ENCODE measurements at places on chromosomes 2 and 18.

DNA sequence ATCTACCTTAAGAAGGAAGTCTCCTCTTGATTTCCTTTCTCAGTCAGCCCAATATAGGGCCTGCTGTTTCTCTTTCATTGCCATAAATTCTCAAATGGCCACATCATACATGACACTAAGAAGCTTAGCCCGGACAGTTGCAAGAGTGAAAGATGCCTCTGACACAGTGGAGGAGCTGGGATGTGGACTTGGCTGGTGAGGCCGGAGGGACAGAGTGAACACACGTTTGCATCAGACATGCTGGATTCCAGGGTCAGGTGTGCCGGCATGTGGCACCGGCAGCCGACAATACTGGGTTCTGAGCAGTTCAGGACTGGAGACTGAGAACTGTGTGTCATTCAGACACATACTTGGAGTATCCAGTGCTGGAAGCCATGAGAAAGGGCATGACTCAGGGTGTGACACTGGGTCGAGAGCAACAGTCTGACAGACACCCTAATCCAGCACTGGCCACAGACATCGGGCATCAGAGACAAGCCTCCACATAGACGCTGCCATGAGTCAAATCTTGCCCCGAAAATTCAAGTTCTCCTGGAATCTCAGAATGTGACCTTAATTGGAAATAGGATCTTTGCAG, 31.4 kb downstream of the TIMM21 start:
- DNase-seq = no peak

DNA sequence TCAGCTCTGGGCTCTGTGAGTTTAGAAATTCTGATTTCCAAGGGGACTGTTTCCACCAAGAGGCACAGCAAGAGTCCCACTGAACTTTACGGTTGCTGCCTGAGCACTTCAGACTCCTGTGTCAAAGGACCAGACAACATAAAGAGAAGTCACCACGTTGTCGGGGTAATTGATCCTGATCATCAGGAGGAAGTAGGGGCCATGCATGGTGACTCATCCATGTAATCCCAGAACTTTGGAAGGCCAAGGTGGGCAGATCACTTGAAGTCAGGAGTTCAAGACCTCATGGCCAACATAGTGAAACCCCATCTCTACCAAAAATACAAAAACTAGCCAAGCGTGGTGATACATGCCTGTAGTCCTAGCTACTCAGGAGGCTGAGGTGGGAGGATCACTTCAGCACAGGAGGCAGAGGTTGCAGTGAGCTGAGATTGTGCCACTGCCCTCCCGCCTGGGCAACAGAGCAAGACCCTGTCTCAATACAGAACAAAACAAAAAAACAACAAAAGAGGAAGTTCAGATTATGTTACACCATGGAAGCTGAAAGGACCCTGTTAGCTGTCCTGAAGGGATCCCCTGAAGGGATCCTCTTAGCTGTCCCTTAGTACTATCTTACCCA, 9.4 kb upstream of the ASXL2 start:
- DNase-seq = no peak

- no peak for DNase-seq
These were observed 38.1 kb downstream of the L3MBTL4 start for GRCh38 chr18:6376433-6377229.

DNA sequence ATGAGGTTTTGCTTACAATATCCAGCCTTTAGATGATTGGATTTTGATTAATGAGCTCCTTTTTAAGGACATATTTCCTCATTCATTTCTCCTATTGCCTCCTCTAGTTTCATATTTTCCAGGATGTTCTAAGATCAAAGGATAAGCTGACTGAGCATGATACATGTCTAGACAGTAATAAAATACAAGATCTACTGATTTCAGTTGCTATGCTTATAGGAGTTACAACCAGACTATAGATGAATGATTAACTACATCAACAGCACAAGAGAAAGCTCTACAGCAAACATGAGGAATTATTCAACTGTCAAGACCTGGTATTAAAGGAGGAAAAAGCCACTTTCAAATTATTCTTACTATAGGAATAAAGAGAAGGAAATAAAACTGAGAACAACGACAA, 85.0 kb upstream of the LINC00305 start:
- DNase-seq = no peak

DNA sequence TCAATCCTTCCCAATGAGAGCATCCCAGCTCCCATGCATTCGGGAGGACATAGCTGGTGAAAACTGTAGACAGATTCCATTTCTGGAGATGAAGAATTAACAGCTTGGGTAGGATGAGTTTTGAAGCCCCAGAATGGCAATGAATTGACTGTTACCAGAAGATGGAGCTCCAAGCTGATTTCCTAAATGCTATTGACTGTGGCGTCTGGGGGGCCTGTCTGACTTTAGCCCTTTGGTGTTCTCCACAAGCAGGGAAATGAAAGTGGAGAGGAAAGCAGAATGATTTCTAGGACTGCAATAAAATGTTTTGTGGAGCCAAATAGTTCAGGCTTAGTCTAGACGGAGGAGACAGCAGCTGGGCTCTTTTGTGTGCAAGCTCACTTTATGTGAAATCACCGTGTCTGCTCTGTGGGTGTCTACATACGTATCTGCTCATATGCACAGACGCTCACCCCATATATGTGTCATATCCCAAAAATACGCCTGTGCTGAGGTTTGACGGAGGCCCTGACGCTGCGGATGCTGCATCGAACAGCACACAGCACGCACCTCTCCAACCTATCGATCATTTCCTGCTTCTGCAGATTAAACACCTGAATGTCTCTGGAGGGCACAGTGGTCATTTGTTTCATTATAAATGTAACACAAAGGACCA, 166.4 kb upstream of the PXDN start:
- DNase-seq = no peak

DNA sequence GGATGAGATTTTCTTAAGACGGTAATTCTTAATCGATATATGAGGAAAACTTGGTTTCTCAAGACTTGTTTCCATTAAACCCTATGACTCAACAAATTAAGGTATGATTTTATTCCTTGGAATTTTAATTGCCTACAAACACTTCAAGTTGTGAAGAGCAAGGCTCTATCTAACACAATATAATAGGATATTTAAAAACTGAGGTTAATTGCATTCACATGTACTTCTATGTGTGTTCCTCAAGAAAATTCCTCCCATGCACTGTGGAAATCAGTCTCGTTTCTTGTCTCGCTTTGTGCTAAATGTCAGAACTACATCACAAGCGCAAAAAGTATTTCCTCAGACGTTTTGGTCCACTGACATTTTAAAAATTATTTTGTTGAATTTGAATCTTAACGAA, 109.6 kb upstream of the UNC80 start:
- DNase-seq = no peak

DNA sequence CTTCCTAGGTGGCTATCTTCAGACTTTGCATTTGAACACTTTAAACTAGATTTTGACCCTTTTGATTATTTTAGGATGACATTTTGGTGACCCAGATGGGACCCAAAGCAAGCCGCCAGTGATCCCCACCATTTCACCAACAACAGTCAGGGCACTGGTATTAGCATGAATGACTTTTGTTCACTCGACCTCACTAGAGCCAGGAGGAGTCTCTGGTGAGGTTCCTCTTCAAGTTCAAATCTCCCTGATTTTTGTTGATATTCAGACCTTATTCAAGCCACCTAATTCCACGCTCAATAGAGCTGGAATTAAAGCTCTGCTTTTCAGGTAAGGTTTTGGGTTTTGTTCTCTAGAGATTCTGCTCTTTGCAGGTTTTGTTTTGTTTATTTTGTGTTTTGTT, 202.3 kb downstream of the MREG start:
- no peak for DNase-seq

DNA sequence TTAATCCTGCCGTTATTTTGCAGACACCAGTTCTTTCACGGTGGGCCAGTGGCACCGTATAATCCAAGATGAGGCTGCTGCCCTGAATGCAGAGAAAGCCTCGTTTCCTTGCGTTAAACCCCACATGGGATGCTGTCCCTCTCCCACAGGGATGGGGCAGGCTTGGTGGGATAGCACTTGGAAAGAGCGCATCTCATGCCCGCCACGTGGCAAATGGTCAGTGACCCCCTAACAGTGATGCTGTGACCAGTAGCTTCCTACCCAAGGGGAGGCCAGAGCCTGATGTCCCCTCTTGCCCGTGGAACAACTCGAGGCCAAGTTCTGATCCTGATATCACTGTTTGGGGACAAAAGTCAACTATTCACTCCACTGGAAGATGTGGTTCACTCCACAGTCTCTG, 73.3 kb downstream of the RHOB start:
- DNase-seq = no peak

GRCh38 chr18:54109131-54109683, 115.3 kb downstream of the MBD2 start:
- DNase-seq = no peak

DNA sequence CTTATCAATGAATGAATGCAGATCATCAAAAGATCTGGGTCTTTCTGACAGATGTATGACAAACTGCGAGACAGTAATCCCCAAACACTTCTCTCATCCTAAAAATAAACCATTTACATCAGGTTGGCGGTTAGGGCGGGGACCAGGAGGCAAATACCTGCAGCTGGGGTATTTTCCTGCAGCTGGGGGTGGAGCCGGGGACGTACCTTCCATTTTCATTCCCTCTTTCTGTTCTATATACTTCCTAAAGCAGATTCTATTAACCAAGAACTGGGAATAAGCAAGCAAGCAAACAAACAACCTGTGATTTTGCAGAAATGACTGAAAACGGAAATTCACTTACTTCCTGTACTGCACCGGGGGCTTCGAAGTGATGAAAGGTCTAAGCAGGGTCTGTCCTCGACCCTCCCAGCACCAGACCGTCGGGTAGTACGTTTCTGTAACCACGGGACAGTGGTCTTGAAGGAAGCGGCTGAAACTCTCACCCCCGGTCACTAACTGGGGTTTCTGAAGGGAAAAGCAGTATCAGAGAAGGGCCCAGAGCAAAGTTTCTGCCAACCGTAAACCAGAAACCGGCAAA, 1.2 kb downstream of the ABHD3 start:
- peak; percentile 21 for DNase-seq

- DNase-seq = no peak
These were observed 276.8 kb upstream of the HDAC4 start for GRCh38 chr2:239677453-239678185.

DNA sequence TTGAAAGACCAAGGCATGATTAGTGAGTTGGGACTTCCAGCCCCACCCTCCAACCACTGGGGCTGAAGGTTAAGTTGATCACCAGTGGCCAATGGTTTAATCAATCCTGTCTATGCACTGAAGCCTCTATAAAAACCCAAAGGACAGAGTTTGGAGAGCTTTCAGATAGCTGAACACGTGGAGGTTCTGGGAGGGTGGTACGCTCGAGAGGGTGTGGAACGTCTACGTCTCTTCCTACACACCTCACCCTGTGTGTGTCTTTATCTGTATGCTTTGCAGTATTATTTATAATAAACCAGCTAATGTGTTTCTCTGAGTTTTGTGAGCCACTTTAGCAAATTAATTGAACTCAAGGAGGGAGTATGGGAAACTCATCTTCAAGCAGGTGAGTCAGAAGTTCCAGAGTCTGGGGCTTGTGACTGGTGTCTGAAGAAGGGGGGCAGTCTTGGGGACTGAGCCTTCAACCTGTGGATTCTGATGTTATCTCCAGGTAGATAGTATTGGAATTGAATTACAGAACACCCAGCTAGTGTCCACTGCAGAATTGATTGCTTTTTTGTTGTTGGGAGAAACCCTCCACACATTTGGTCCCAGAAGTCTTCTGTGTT, 20.3 kb downstream of the ACTR3 start:
- DNase-seq = no peak

- no peak for DNase-seq
These were observed 256.0 kb downstream of the TNS1 start for GRCh38 chr2:217746808-217747207.

- no peak for DNase-seq
These were observed 470.1 kb downstream of the DLGAP1 start for GRCh38 chr18:3985020-3985419.

GRCh38 chr2:144364944-144365738, 154.8 kb downstream of the ZEB2 start:
- no peak for DNase-seq

DNA sequence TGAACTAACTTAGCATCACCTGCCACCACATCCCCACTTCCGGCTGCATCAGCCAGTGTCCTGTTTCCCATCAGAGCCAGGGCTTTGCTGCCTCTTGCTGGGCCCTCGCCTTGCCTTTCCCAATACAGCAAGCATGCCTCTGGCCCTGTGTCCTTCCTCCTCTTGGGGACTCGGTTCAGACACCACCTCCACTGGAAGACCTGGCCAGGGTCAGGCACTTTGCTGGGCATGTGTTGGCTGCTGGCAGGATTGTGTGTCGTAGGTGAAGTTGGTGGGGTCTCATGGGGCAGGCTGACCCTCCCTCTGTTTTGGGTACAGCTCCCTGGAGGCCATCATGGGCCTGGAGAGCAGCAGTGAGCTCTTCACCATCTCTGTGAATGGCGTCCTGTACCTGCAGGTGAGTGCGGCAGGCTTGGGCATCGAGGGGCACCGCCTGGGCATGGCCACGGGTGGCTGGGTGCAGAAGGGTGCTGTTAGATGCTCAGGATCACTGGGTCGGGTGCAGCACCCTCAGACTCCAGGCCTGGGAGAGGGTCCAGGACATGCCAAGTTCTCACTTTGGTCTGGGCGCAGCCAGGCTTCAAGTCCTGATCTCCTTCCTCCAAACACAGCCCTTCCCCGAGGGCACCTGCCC, 6.6 kb downstream of the ERFE start:
- DNase-seq = no peak

DNA sequence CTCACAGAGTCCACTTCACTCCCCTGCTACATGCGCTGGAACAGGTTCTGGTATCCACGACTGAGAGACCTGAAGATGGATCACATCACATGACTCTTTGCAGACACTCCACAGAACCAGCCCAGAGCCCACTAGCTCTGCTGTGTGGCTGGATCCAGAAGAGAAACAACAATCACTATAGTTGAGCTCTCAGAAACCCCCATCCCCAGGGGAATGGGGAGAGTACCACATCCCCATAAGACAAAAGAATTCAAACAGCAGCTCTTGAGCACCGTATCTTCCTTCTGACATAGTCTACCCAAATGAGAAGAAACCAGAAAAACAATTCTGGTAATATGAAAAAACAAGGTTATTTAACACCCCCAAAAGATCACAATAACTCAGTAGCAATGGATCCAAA, 76.4 kb downstream of the ZSWIM2 start:
- no peak for DNase-seq

DNA sequence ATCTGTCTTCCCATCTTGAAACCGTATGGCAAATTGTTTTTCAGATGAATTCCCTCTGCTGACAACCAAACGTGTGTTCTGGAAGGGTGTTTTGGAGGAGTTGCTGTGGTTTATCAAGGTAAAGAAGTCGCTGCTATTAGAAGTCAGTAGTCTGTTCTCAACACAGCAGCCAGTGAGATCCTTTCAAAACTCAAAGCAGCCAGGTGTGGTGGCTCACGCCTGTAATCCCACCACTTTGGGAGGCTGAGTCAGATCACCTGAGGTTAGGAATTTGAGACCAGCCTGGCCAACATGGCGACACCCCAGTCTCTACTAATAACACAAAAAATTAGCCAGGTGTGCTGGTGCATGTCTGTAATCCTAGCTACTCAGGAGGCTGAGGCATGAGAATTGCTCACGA, 2.1 kb downstream of the TYMS start:
- no peak for DNase-seq
